ENCODE measurements at places on chromosomes 1 and 21.

DNA sequence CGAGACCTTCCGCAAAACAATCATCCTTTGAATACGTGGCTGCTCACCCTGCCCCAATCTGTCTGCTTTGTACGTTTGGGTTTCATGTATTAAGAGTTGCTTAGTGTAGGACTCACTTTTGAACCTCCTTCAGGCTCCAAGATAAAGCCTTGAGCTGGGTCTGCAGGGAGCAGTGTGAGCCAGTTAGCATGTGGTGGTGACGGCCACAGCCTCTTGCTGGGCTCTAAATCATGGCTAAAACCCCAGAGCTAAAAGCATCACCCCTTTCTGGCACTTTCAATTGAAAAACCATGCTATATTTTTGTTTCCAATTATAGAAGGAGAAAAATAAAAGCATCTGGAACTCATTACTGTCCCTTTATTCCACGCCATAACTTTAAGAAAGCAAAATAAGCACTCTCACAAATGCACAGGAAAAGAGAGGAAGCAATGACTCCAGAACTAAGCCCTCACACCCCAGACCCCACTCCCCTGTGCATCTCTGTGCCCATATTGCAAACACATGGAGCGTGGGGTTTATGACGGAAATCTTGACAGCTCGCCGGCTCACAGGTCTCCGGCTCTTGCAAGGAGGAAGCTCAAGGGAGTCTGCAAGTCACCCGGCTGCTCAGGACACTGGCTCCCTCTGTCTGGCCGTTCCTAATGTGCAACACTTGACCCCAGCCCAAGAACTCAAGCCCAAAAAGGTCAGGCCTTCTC is 135.5 kb downstream of the MIS18A start:
- no peak for DNase-seq

DNA sequence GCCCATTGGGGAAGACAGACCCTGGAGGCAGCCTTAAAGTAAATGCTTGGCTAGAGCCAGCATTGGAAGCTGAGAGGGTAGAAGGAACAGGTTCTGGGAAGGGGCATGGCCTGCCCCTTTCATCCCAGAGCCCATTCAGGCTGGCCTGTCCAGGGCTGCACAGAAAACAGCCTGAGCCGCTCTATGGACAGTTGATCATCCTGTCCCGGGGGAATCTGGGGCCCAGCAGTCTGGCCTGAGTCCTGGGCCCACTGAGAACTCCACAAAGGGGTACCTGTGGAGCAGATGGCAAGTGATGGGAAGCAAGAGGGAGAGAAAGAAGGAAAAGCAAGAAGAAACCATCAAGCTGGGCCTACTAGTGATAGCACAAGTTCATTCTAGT is 13.2 kb downstream of the TMEM81 start:
- DNase-seq = no peak

DNA sequence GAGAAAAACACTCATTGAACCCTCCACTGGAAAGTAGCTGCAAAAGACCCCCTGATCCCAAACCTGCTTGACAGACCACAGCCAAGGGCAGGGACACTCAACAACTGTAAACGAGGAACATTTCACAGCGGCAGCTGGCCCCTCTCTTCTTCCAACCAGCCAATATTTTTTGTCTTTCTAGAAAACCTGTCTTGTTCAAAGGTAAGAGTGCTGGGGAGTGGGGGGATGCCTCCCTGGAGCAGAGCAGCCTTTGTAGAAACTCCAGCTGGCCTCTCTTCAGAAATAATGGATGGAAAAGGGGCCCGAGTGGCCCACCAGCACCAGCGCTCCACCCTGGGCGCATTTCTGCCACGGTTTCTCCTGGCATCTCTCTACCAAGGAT is 384.0 kb downstream of the RRAGC start:
- no peak for DNase-seq

- no peak for DNase-seq
Measured at GRCh38 chr1:168360151-168361021, 79.7 kb downstream of the TBX19 start.

DNA sequence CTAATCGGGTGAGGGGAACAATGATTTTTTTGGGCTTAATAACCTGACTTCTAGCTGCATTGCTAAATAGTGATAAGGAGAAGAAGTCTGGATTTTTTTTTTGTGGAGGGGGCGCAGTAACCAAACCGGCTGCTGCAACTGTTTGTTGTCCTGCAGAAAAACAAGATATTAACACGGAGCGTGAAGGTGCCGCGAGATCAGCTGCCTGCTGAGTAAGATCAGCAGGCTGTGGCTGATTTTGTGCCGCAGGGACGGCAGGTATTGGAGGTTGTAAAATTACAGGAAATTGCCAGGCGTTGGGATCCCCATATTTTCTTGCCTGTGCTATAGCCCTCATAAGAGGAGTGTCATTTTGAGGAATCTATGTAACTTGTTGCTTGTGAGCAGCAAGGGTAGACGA is 8.7 kb upstream of the LRRC47 start:
- no peak for DNase-seq

- no peak for DNase-seq
Measured at GRCh38 chr1:4664606-4665005, 10.2 kb downstream of the AJAP1 start.

GRCh38 chr1:8332806-8333205 is 14.9 kb downstream of the SLC45A1 start:
- DNase-seq = no peak

GRCh38 chr21:34126269-34126668 is 52.9 kb downstream of the MRPS6 start:
- DNase-seq = no peak

GRCh38 chr1:21811875-21812305 is at the start of gene LDLRAD2:
Gene LDLRAD2, plus strand, starts transcription at chr1:21812265. Its CDS starts 187 bp downstream, at chr1:21812452.
- DNase-seq = no peak

DNA sequence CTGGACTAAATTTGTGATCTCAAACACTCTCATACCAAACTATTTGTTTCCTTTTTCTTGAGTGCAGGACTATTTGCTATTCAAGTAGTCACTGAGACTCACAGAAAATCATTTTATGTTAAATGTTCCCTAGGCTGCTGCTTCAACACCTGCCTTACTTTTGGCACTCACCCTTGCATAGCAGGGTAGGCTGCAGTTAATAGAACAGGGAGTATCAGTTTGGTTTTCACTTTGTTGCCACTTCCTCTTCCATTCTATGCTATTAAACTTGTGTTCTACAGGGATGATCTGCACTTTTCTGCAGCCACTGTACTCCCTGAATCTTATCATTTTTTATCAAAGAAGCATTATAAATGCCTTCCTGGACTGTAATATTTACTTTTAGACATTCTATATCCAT is 148.7 kb upstream of the PRMT6 start:
- no peak for DNase-seq

- DNase-seq = no peak
Measured at GRCh38 chr21:32329776-32330175, 31.1 kb downstream of the MRAP start.

- DNase-seq = no peak
Measured at GRCh38 chr1:119795261-119796200, 15.7 kb downstream of the REG4 start.

GRCh38 chr1:36539526-36539925 is 56.8 kb upstream of the CSF3R start:
- DNase-seq = no peak

- no peak for DNase-seq
Measured at GRCh38 chr1:58363585-58363984, 182.9 kb downstream of the OMA1 start.

DNA sequence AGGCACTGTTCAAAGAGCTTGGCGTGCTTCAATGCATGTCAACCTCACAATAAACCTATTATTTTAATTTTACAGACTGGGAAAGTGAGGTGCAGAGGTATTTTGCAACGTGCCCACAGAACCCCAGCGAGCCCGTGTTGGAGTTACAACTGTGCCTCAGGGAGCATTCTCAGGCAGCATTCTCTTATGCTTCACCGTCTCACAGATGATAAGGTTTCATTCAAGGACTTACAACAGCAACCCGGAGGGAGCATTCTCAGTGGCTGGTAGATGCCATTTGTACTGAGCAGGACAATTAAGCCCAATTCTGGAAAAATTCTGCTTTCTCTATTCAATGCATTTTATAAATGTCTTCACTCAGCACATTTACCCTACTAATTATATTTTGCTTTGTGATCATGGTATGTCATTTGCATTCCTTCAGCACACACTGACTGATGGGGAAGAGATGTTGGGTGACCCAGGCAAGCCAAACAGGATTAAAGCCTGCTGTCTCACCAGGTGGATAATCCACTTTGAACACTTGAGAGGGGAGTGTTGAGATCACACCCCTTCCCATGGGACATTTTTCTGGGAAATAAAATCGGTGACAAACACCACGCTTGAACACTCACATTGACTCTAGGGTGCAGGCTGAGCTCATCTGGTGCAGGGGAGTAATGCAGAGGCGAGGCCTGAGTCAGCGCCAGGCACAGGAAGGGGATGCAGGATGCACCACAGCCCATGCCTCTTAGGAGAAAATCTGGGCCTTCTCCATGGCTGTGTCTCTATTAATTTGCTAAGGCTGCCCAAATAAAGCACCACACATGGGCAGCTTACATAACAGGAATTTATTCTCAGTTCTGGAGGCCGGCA is 113.9 kb downstream of the CLIC6 start:
- DNase-seq = no peak
